ENCODE measurements at places on chromosomes 16 and 17.

DNA sequence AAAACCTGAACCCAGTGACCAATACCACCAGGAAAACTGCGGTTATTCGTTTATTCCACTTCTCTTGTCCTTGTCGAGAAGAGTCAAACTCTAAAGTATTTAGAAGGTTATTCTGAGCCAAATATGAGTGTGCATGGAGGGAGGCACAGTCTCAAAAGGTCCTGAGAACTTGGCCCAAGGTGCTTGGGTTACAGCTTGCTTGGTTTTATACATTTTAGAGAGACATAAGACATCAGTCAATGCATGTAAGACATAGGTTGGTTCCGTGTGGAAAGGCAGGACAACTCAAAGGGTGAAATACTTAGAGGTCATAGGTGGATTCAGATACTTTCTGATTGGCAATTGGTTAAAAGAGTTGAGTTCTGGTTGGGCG lies 681 bp upstream of the TRAP1 start:
- DNase-seq = no peak

- no peak for DNase-seq
Observed at GRCh38 chr16:22164482-22164881, 2.2 kb downstream of the SDR42E2 start.

- DNase-seq = no peak
Observed at GRCh38 chr16:75241955-75242354, 9.5 kb downstream of the BCAR1 start.

GRCh38 chr17:49136335-49136734 lies 3.8 kb downstream of the B4GALNT2 start:
- no peak for DNase-seq

DNA sequence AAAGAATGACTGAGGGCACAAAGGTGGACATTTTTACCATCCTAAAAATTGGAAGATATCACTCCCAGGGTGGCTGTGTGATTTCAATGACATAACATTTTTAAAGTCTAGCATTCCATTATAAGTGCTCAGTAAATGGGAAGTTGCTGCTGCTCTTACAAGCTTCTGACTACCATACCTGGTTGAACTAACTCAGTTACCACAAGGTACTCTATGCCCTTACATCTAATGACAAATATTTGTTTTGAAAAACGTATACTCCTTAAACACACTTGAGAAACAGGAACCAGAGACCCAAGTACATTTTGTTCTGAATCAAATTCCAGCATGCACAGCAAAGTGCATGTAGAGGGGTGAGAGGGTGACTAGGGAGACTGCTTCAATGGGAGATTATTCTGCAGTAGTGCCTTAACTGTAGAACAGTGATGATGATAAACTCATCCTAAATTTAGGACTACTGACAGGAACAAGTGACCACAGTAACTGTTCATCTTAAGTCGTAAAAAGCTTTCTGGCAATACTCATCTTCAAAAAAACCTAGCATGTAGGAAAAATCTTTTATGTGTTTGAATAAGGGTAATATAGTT lies 83.5 kb downstream of the KANSL1 start:
- no peak for DNase-seq

- peak; percentile 15 for DNase-seq
Observed at GRCh38 chr16:84689111-84689510, 10.7 kb upstream of the USP10 start.

DNA sequence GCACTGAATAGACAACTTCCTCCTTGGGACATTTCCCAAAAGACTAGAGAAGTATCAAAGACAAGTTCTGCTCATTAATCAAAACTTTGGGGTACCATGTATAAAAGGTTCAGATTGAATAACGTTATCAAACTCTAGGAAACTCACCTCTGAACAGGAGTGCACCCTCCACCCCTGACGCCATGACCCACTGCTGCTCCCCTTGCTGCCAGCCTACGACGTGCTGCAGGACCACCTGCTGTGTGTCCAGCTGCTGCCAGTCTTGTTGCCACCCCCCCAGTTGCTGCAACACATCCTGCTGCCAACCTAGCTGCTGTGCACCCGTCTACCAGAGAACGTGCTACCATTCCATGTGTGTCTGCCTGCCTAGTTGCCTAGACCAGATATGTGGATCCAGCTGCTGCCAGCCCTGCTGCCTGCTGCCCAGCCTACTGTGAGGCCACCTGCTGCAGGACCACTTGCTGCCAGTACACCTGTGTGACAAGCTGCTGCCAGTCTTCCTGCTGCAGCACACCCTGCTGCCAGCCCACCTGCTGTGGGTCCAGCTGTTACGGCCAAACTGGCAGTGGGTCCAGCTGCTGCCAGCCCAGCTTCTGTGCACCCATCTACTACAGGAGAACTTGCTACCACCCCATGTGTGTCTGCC lies 13.8 kb upstream of the KRTAP9-2 start:
- DNase-seq = no peak

- no peak for DNase-seq
Observed at GRCh38 chr17:81923302-81924260, 4.0 kb downstream of the MAFG start.

GRCh38 chr17:41621916-41622315 lies 2.5 kb downstream of the KRT17 start:
- no peak for DNase-seq

GRCh38 chr17:82357394-82357793 lies 1.7 kb upstream of the TEX19 start:
- DNase-seq = no peak
